ENCODE measurements at places on chromosomes 3 and 15.
A peak's percentile ranks its signal among the peaks of the same experiment; 100 is the strongest.

DNA sequence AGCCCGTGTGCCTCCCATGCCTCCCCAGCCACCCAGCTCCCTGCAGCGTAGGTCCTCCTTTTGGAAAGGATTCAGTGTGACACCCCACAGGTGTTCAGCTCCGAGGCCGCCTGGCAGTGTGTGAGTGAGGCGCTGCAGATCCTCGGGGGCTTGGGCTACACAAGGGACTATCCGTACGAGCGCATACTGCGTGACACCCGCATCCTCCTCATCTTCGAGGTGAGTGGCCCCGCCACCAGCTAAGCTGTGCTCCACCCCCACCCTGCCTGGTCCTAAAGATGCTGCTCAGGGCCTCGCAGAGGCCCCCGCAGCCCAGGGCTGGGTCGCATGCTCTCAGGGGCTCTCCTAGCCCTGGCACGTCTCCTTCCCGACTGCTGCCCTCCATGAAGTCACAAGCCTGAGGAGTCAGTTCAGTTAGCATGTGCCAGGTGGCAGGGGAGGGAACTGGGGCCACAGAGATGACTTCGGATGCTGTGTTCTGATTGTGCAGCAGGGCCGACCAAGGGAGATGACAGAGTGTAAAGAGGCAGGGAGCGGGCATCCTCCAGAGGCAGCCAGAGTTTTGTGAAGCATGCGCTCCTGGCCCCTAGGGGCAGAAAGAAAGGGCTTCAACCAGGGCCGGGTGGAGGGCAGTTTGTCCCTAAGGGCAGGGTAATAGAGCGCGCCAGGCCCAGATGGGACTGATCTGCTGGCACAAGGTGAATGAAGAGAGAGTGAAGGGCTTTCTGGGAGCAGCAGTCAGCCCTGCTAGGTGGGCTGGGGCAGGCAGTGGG lies 26.8 kb downstream of the ACAD9 start:
- DNase-seq: no peak

- no peak for DNase-seq
Measured at GRCh38 chr3:43728476-43728875, 37.7 kb downstream of the ABHD5 start.

DNA sequence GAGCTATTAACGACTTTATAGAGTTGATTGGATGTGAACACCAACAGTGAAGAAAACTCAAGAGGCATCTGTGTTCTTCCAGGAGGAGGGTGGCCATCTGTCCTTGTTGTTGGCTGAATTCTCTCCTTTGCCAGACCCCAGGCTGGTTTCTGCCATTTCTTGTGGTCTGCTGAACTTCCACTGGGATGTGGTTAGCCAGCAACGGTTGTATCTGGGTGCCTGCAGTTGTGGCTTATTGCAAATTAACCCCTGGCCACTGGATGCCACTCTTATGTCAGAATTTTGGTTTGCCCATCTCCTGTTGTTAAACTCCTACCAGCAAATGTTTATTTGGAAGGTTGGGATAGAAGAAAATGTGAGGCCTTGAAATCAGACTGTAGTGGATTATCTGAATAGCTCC lies 163.6 kb upstream of the TBC1D5 start:
- DNase-seq: no peak

DNA sequence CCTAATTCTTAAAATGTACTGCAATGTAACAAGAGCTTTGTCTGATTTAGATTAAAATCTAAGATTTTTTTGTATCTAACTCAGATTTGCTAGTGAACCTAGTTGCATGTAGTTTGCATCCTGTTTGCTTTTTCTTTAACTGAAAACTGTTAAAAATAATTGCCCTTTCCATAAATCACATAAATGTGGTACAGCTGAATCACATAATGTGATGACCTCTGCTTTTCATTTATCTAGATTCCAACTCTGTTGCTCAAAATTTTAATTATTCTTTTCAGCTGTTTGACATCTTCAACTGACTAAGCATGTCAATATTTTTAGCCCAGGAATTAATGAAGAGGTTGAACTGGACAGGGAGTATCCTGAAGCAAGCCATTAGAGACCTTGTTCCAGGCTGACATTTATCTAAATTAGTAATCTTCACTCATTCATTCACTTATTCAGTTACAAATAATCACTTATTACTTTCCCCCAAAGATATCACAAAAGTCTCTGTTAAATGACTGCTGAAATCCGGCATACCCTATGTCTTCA lies 101.9 kb upstream of the PLXND1 start:
- no peak for DNase-seq

- DNase-seq: no peak
Measured at GRCh38 chr3:178112134-178112533, 424.1 kb upstream of the KCNMB2 start.

GRCh38 chr15:100049936-100050876 lies 291.6 kb downstream of the ADAMTS17 start:
- no peak for DNase-seq

DNA sequence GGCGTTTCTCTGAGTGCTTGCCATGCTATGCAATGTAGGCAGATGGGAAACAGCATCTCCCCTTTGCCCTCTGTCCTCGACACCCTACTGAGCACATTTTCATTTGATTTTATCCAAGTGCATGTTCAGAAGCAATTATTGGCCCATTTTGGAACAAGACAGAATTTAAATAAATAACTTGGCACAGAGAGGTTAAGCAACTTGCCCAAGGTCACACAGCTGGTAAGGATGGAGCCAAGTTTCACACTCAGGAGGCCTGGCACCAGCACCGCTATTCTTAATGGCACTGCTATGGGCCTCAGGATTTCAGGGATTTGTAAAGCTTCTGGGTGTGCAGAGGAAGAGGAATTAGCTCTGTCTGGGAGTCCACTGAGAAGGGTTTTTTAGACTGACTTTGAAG lies 2.5 kb upstream of the GRIP2 start:
- DNase-seq: no peak

GRCh38 chr15:72285402-72285801 lies 13.0 kb upstream of the PARP6 start:
- DNase-seq: no peak

- DNase-seq: no peak
Measured at GRCh38 chr3:197218210-197218609, 80.2 kb downstream of the DLG1 start.

DNA sequence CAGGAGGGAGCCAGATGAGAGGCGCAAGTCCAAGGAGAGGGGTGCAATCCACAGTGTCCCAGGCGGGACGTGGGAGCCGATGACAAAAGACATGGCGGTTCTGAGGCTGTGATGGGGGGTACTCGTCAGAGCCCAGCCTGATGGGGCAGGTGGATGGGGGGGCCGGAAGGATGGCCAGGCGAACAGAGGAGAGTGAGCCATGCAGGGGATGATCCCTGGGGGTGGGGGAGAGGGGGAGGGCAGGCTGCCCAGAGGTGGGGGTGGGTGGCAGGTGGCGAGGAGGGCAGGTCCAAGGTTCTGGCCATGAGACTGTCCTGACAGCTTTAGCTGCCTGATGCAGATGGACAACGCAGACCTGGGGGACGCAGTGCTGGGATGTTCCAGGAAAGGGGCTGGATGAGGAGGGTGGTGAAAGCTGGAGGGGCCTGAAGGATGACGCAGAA lies 8.9 kb upstream of the CSPG4 start:
- no peak for DNase-seq

GRCh38 chr3:193830791-193831191 lies 237.8 kb downstream of the OPA1 start:
- no peak for DNase-seq

DNA sequence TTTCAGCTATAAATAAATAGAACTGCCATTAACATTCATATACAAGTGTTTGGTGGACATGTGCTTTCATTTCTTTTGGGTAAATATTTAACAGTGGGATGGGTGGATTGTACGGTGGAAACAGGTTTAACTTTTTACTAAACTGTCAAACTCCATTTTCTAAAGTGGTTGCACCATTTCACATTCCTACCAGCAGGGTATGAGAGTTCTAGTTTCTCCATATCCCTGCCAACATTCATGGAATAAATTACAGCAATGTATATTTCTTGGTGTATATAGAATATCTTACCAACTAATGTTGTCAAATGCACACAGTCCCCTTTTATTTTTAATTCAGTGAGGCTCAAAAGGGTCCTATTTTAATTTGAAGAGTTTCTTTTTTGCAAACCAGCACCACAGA lies 71.3 kb upstream of the CTXND1 start:
- no peak for DNase-seq

DNA sequence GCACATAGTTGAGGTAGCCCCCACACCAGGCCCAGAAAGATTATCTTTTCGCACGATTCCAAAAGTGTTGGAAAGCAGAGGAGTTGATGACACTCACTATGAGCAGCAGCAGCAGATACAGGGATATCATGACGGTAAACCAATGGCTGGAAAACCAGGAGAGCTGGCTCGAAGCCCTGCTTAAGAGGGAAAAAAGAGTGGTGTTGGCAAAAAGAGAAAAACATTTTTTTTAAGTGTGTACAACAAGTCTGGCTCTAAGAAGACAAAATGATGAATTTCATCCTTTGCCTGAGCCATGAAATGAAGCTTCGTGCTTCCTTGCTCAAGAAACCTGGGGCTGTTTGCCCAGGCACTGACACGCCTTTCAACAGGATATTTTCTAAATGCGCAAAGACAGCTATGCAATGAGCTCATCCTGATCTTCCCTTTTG lies 27.3 kb downstream of the PARP16 start:
- no peak for DNase-seq

DNA sequence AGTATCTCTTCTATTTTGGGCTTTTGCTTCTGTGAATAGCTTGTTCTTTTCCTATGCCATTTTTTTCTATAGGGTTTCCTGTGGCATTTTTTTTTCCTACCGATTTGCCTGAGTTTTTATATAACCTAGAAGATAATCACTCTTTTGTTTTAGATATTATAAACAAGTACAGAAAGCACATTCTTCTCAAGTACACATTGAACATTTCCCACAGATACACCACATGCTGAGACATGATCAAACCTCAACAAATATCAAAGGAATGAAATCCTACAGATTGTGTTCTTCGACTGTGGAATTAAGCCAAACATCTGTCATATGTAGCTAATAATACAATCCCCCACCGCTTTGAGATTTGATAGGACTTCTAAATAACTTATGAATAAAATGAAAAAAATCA lies 9.1 kb upstream of the FEM1B start:
- no peak for DNase-seq

DNA sequence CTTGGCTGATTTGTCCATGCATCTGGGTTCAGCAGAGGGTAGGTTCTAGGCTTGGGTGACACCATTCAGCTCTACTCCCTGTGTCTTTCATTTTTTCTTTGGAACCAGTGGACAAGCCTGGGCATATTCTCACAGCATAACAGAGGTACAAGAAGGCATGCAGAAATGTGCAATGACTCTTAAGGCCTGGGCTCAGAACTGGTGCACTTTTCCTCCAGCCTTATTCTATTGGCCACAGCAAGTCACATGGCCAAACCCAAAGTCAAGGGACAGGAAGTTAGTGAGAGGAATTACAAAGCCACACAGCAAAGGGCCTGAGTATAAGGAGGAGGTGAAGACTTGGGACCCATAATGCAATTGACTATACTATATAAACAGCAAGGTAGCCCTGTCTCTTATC lies 200.9 kb upstream of the CTDSPL start:
- DNase-seq: no peak

DNA sequence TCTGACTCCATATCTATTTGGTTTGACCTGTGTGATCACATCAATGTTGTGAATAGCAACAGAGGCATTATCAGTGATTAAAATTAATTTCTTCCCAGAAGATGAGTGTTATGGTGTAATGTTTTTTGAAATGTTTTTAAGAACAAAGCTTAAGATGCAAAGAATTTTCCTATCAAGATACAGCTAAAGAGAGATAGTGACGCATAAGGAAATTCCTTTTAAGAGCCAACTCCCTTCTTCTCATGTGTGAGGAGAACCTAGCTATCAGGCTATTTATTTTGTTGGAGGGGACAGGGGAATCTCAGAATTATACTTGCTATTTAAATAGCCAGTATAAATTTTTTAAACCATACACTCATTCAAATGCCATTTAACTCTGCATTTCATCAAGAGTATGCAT lies 71.3 kb downstream of the COL8A1 start:
- no peak for DNase-seq

DNA sequence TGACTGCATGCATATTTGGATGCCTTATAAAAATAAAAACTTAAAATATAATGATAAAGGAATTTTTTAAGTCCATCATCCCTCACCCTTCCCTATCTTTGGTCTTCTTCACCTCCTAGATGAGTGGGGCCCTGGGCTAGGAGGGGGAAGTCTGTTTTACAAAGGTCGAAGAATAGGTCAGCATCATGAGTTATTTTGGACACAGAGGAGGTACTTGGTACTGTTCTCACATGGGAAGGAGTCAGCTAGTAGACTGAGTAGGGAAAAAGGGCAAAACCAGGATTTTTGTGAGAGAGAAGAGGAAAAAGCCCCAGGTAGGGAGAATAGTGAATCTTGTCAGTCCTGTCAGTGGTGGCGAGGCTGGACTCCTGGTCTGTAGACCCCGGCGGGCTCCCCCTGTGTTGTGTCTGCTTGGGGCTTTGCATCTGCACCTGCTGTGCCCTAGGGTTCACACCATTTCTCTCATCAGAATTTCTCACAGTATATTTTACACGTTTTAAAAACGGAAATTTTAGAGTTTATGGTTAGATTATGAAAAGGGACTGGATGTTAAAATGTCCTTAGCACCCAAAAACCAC lies 17.2 kb downstream of the GCSAM start:
- no peak for DNase-seq

DNA sequence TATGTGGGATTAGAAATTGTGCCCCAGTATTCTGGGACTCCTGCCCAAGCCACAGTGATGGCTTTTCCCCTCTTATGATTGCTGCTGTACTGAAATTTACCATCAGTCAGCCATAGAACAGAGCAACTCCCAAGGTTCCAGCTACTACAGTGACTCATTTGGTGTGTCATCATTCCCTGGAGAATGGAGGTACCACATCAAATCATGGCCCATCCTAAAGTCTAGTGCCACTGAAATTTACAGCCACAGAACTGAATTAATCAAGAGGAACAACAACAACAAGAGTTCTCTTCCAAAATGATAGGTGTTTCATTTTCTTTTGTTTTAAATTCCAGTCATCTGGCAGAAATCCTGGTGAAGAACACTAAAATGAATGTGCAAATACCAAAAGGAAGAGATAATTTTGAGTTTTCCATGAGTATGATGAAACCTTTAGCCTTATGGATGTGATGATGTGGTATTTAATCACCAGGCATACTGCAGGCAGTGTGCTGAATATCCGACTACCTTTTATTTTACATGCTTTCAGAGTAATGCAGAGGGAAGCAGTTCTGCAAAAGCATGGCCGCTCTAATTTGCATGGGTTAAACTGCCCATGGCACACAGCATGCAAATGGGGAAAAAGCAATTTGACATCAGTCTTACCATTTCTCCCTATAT lies 75.6 kb upstream of the SLC2A2 start:
- DNase-seq: peak; percentile 60

GRCh38 chr3:155746703-155747102 lies 1.8 kb upstream of the PLCH1 start:
- DNase-seq: no peak

- no peak for DNase-seq
Measured at GRCh38 chr3:131350506-131350905, 31.1 kb upstream of the NUDT16 start.

DNA sequence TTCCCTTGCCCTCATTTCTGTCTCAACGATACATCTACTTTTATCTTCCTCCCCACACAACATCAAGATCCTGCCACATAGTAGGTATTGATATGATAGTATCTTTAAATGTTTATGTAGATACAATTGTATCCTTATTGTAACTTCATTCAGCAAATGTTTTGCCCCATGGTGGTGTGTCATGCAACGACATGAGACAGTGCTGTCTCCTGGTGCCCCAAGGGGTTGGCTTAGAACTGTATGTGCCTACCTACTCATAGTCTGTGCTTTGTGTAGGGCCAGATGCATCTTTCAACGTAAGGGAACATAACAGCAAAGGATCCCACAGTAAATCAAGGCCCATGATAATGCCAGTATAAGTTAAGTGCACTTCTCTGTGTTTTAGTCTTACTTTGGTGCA lies 2.8 kb upstream of the CD47 start:
- no peak for DNase-seq

All from hepatic stellate cell (primary cell).